ENCODE measurements at places on chromosomes 1 and 21.

DNA sequence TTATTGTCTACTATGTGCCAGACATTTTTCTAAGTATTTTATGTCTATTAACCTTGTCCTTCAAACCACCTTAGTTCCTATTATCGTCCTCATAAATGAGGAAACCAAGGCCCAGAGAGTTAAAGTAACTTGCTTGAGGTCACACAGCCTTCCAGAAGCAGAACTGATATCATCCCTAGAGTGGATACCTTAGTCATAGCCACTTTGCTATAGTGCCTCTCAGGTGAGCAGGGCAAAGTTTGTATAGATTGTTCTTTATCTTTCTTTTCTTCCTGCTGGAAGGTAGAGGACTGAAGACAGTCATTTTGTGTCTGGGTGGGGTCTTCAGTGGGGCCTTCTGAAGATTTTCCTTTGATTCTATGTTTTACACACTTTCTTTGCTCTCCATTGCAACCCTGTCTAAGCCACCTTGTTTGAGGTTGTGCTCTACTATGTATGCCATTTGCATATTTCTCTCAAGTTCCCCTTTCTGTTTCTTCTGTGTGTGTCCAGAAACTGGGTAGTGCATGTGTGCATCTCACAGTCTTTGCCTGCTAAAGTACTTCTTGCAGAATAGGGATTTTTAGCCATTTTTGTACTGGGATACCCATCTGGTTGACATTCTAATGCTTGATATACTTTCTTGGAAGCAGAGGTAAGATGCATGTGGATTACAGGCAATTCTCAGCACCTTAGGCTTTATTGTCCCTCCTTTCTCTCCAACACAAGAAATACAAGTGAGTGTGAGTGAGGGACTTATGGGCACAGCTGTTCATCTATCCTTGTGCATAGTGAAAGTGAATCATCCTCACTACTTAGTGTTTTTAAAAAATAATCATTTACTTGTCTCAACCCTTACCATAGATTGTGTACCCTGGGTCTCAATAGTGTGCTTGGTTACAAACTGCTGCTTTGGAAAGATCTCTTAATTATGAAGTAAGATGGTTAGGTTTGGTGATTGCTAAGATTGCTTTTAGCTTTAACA, 207.6 kb upstream of the HMCN1 start:
- no peak for DNase-seq

- DNase-seq: no peak
Observed at GRCh38 chr1:14842891-14843290, 244.4 kb downstream of the KAZN start.

- DNase-seq: no peak
Observed at GRCh38 chr1:245752561-245752960, 597.8 kb downstream of the KIF26B start.

DNA sequence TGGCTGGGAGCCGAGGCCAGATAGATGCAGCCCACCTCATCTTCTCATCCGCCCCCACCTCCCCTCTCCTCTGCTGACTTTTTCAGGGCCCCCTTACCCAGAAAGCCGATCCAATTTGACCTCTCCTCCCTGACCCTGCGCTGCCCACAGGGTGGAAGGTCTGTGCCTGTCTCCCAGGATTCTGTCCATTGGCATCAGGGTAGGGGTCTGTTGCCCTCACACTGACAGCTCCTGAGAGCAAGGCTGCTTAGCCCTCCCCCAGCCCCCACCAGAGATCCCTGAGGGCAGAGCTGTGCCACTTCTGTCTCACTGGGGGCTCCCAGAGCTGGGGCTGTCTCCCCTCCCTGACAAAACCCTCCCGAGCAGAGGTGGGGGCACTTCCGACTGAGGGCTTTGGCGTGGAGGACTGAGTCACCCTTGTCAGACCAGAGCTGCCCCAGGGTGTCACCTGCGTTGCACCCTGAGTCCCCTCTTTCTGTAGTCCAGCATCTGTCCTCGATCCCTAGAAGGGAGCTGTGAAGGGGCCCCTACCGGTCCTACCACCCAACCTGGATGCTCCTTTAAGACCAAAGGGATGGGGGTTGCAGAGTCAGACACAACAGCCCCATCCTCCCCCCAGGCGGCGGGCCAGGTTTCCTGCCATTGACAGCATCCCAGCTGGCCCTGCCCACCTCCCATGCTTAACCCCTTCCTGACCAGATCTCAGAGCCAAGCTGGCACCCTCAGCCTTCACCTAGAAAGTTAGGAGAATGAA, 2.4 kb upstream of the FAM110D start:
- peak; percentile 61 for DNase-seq

GRCh38 chr1:53498555-53499131, 39.4 kb downstream of the DMRTB1 start:
- no peak for DNase-seq

DNA sequence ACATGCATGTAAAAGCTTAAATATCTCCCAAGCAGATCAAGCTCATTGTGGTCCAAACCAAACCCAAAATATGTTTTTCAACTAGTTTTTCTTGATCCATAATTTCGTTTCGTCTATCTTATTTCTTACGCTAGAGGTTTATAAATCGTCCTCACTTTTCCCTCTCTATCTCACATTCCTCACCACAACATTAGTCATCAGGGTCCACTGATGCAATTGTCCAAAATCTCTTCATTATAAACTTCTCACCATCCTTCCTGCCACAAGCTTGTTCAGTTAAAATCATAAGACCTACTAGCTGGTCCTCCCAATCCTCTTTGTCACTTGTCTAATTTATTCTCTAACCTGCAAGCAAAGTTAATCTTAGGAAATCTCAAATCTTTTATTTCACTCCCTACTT, 173.0 kb upstream of the PALMD start:
- no peak for DNase-seq

DNA sequence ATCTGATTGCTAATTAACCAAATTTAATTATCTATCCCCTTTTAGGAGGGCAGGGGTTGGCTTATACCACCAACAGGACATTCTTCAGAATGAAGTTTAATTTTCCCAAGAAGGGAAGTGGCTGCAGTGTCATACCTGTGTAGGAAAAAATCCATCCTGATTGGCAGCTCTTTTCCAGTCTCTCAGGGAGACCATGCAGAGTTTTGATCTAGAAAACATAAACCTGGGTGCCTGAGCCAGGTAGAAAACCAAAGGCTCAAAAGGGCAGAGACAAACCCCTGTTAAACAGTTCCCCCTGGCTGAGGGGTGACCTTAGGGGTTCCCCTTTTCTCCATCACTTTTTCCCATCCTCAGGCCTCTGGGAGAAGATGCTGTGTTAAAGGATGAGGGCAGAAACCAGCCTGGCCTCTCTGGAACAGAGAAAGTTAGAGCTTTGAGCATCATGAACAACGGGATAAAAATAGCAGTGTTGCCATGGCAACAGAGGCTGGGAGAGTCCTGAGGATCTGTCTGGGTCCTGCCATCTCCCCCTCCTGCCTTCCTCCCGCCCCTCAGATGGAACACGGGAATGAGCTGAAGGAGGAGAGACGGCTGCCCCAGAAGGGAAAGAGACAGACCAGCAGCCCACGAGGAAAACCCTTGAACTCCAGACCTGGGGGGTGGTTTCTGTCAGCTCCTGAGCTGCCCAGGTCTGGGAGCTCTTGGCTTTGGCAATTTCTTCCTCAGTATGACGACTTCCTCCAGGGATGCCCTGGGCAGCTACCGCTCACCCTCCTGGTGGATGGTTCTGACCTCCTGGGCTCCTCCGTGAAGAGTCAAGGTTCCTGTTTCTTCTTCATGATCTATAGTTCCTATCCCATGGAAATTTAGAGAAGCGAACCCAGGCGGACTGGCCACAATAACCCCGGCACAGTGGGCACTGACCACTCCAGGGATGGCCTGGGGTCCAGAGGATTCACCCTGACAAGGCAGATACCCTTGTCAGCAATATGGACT, 14.0 kb upstream of the LEMD1 start:
- DNase-seq: peak; percentile 63

GRCh38 chr1:183467687-183468086, 4.6 kb upstream of the SMG7 start:
- DNase-seq: no peak

DNA sequence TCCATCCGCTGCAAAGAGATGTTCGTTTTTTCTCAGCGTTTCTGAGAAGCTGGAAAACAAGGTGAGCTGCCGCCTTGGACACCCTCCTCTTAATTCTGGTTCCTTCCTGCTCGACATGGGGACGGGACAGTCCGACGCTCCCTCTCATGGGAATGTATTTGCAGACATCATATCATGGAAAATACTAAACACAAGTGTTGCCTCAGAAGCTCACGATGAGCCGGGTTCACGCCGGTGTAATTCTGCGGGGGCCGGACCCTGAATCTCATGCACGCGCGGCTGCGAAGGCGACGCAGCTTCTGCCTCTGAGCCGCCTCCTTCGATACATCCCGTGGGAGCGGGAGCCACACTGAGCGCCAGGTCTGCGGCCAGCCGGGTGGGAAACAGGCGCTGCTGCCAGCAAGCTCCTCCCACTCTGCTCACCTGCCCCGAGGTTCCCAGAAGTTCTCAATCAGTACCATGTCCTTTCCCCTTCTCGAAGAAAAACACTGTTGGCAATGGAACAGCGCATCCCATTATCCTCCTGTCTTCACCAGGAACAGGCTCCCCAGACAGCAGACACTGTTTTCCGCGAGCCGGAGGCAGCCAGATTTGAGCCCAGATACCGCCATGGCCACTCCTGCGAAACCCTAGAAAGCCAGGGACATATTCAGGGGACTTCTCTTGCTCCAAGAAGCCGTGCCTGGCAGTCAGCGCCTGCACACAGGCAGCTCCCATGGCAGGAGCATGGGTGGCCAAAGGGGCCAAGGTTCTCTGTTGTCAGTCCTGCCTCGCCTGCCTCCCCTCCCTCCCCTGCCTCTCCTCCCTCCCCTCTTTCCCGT, 98.0 kb downstream of the WDR4 start:
- DNase-seq: peak; percentile 57

Data from spinal cord (tissue), 10 donors.